ENCODE measurements at places on chromosomes 7 and 10.

DNA sequence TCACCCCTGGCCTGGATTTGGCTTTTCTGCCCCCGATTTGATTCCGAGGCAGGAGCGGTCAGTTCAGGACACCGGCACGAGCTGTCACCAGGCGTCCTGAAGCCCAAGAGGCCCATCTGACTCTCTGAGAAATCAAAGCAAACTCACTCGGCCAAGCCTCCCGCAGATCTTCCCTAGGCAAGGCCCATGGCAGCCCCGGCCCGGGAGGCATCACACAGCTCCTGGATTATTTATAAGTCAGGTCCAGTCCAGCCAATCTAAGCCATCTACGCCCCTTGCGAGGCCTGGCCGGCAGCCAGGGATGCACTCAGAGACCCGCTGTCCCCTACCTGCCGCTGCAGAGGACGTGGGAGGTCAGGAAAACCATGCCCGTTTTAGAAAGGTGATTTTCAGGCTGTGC, 87.3 kb upstream of the DIP2C start:
- no peak for DNase-seq

- no peak for DNase-seq
Observed at GRCh38 chr10:75074711-75075445, 36.6 kb upstream of the SAMD8 start.

GRCh38 chr10:13827076-13827797, 240.5 kb downstream of the PRPF18 start:
- no peak for DNase-seq

DNA sequence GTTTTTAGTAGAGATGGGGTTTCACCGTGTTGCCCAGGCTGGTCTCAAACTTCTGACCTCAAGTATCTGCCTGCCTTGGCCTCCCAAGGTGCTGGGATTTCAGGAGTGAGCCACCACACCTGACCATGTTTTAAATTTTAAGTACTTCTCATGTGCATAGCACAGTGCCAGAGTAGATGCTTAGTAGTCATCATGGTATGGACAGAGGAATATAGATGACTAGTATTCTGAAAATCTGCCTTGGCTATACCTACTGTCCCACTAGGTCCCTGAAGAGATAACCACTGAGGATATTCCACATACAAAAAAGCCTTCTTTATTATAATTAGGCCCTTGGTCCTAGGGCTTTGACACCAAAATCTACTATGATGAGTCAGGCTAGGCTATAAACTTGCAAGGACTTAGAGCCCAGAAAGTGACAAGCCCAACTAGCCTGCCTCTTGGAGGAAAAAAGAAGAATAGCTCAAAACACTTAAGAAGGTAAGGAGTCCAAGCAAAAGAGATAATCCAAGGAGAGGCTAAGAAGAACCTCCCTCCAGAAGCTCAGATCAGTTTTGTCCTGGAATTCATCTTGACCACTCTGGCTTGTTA, 34.0 kb downstream of the LUC7L2 start:
- DNase-seq: no peak

GRCh38 chr7:134547397-134548054, 1.4 kb upstream of the AKR1B15 start:
- peak; percentile 67 for DNase-seq

DNA sequence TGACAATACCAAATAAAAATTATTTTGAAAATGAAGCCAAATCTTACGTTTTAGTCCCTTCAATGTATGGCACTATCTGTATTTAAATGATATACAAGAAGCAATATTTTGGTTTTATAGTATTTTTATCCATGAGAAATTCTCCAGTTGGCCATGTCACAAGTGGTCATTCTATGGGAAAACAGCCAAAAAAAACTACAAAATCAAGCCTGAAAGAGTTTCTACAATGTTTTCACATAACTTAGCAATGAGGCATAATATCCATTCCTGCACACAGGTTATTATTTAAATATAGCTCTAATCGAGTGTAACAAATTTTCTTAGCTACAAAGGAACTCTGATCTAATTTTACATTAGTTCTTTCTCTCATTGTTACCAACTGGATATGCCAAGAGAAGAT, 5.4 kb downstream of the RAB11FIP2 start:
- peak; percentile 33 for DNase-seq

- DNase-seq: no peak
Observed at GRCh38 chr10:53487019-53487983, 714.7 kb upstream of the MBL2 start.

DNA sequence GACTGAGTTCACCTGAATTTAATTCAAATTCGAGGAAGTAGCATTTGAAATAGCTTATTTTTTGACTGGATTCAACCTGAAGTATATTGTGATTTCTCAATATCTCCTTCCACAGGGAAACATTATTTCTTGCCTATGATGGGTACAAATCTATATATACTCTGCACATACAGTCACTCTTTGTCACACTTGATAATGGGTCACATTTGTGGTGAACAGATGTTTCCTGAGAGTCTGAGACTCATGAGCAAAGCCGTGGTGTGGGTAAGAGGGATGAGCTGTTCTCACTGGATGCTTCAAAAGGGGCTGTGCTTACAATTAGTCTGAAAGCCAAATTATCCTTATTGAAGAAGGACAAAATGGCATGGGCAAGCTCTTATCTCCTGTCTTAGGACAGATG, 18.0 kb upstream of the TBXAS1 start:
- peak; percentile 37 for DNase-seq

DNA sequence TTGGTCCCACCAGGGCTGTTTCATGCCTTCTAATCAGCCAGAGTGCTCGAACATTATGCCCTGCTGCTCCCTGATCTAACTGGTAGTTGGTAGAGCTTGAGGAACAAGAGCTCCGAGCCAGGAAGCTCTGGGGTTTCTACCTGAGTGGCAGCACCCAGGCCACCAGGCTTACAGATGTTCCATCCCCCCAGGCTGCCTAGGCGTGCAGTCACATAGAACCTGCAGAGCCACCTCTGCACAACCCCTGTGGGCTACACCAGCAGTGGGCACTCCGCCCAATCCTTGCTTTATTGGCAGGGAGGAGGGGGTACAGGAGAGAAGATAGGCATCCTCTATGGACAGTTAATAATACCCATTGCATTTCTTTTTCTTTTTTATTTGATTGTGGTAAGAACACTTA, 21.8 kb downstream of the MAP3K8 start:
- no peak for DNase-seq

- DNase-seq: no peak
Observed at GRCh38 chr10:110254467-110254866, 47.1 kb downstream of the MXI1 start.

- DNase-seq: no peak
Observed at GRCh38 chr10:24438800-24439199, 229.9 kb downstream of the KIAA1217 start.

- no peak for DNase-seq
Observed at GRCh38 chr7:132760244-132760623, 184.0 kb upstream of the PLXNA4 start.

GRCh38 chr7:127892488-127893314, 138.5 kb downstream of the LRRC4 start:
- no peak for DNase-seq

GRCh38 chr7:70679661-70680060, 452.3 kb upstream of the GALNT17 start:
- DNase-seq: no peak

DNA sequence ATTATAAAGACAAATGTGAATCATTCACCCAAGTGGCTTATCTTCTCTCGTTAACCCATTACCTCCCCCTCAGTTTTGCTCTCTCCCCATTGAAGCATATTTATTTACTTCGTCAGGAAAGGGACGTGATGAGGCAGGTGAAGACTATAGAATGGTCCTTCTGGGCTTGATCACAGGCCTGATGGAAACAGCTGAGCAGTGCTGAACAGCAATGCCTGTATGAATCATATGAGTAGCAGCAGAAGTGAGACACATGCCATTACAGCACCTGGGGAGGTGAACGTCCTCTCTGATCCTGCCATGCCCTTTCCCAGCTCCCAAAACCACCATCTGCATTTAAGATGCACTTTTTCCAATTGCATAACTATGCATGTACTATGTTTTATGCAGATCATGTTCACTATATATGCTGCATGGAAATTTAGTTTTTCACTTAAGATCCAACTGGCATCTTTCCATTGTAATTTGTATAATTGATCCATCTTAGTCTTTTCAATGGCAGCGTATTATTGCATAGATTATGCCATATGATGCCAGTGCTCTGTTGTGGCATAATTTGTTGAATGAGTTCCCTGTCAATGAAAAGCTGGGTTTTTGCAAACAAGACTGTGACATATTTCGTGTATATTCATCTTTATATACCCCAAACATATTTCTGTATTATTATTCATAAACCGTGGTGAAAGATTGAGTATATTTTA, 105.3 kb downstream of the CXCL12 start:
- no peak for DNase-seq

DNA sequence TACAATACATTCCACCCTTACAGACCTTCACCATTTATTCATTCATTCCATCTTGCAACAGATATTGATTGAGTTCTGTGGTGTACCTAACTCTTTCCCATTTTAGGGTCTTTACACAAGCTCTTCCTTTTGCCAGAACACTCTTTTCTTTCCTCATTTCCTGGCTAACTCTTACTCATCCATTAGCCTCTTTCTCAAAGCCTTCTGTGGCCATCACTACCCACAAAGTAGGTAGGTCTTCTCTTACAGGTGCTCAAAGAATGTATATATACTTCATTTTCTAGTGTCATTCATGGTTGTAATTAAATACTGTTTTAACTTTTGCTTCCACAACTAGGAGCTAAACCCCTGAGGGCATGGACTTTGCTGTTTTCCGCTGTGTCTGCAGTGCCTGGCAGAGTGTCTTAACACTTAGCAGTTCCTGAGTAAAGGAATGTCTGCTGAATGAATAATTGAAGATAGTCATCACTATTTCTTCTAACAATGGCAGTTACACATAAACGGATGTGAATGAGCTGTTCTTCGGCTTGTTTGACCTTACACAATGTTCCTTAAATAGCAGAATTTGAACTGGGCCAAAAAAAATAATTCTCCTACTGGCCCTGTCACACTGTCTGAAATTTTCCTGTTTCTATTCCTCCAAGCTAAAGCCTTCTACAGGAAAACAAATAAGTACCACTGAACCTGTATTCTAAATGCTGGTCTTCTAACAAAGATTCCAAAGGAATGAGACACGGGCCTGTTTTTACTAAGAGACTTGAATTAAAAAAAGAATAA, 15.1 kb downstream of the BCAP29 start:
- peak; percentile 99 for DNase-seq

DNA sequence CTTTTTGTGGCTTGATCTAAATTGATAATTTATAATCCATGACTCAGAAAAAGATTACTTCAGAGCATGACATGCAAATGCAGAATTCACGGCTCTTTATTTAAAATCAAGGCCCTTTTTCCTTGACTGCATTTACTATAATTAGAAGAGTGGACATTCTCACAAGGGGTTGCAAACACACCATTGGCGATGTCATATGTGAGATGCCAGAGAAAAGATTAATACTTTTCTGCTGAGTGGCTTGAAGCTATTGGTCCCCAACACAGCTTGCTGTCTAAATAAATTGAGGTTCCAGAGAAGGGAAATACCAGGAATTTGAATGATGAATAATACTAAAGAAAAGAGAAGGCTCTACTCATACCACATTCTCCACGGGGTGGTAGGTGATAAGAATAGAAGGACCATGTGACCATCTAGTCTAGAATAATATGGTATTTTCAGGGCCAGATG, 78.7 kb upstream of the ARID5B start:
- no peak for DNase-seq

DNA sequence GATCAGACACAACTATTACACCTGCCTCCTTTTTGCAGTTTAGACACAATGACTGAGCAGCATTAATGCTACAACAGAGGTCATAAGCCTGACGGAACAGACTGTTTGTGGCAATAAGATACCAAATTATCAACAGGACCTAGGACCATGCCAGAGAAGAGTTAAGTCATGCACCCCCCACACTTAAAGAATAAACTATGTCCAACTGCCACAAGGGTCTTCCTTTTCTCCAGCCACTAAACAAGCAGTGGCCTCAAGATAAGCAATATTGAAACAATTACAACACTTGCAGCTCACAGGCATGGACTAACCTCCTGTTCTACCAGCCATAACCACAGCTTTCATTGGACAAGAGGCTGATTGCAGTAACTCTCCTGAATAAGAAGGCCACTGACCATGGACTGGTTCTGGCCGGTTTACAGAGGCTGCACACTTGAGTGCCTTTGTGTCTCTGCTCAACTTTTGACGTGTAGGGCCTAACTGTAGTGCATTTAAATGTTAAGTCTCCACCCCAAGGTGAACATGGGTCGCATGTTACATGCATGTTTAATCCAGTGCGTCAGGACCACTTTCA, 104.4 kb downstream of the STRA8 start:
- no peak for DNase-seq

- DNase-seq: no peak
Observed at GRCh38 chr10:84201244-84201606, 6.9 kb downstream of the CDHR1 start.

GRCh38 chr7:19798986-19799385, 25.6 kb upstream of the TMEM196 start:
- DNase-seq: peak; percentile 18

DNA sequence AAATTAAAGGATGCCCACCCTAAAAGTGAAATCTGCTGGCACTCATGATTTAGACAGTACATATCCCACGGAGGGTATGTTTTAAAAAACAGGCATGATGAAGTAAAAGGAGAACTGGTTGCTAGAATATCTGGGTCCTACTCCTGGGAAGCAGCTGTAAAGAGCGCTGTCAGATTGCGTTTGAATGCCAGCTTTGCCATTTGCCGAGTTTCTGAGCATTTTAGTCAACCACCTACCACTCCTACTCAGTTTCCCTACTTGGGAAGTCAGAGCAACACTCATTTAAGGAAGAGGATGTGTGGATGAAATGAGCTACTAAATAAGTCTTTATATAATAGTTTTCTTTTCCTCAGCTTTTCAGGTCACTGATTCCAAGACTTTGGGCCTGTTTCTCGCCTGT, 1.1 kb upstream of the UMAD1 start:
- DNase-seq: no peak

DNA sequence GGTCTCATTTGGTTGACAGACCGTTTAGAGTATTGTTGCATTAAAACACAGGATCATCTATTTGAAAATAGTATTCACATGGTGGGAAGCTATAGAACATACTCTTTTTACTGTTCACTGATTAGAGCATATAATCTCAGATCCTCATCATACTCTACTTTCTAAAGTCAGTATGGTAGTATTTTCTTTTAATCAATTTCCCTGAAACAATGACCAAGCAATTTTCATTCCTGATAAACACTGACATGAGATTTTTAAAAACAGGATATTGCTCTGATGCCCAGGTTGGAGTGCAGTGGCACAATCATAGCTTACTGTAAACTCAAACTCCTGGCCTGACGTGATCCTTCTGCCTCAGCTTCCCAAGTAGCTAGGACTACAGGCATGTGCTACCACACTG, 63.9 kb downstream of the PTPN12 start:
- no peak for DNase-seq
